Naive thymus-derived CD8-positive, alpha-beta T cell (primary cell): ENCODE measurements at places on chromosomes 5 and 9. TPM values are rescaled to one million over a fixed set of nuclear protein-coding genes. Genes with fewer than 3 reads are reported as not detected.

Gene PRDM9
- not detected for polyA plus RNA-seq

Gene BTNL3
- polyA plus RNA-seq, result not detected

Gene NRG2
- polyA plus RNA-seq, result 0.25 TPM

Gene KCNIP1
- not detected for polyA plus RNA-seq

Gene HTR1A
- not detected for polyA plus RNA-seq

Gene TTC16
- 4.4 TPM for polyA plus RNA-seq

Gene JAKMIP2
- 3.5 TPM for polyA plus RNA-seq

DNA sequence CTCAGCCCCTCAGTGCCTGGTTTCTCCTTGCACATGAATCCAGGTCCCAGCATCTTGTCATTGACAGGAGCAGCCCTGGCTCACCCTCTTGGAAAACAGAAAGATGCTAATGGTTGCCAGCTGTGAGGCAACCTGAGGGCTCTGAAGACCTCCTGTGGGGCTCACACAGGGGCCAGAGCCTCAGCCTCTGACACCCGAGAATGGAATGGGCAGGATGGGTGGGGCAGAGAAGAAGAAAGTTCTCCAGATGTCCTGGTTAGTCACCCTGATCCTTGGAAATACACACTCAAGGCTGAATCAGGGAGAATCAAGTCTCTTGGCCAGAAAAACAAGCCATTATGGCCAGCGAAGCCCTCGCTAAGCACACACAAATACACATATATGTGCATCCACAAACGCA is 32.3 kb upstream of the SPATA31E1 start:
- no peak overlapping the region for H3K27ac ChIP-seq
- no peaks in the 10 kb centered on the region for H3K4me1 ChIP-seq
- H3K36me3 ChIP-seq, result no peaks in the 10 kb centered on the region
- no peak overlapping the region for H3K4me3 ChIP-seq
- no peak for DNase-seq
- H3K27me3 ChIP-seq, result peaks cover 9% of the 10 kb centered on the region

GRCh38 chr5:85049020-85049419 is 664.3 kb upstream of the EDIL3 start:
- H3K27ac ChIP-seq, result no peak overlapping the region
- no peaks in the 10 kb centered on the region for H3K4me1 ChIP-seq
- no peaks in the 10 kb centered on the region for H3K36me3 ChIP-seq
- DNase-seq, result no peak
- no peaks in the 10 kb centered on the region for H3K27me3 ChIP-seq

DNA sequence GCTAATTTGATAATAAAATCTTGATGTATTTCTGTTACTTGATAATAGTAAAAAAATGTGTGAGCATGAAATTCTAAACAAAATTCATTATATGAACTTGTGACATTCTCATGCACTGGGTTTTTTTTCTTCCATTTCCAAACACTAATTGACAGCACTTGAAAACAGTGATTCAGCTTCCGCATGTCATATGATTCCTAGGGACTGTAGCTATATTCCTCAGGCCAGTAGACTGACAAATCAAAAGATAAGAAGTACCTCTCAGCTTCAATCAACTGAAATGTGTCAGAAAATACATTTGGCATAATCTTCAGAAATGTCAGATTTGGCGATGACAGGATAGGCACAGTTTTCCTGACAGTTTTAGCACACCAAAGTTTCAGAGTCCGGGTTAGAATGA is 52.5 kb downstream of the EFNA5 start:
- H3K4me3 ChIP-seq, result no peak overlapping the region
- H3K27me3 ChIP-seq, result peaks cover 2% of the 10 kb centered on the region
- peaks cover 2% of the 10 kb centered on the region for H3K4me1 ChIP-seq
- DNase-seq, result no peak
- no peak overlapping the region for H3K27ac ChIP-seq

- H3K36me3 ChIP-seq, result no peaks in the 10 kb centered on the region
- DNase-seq, result no peak
Measured at GRCh38 chr5:179315356-179315890, 29.8 kb downstream of the ADAMTS2 start.

DNA sequence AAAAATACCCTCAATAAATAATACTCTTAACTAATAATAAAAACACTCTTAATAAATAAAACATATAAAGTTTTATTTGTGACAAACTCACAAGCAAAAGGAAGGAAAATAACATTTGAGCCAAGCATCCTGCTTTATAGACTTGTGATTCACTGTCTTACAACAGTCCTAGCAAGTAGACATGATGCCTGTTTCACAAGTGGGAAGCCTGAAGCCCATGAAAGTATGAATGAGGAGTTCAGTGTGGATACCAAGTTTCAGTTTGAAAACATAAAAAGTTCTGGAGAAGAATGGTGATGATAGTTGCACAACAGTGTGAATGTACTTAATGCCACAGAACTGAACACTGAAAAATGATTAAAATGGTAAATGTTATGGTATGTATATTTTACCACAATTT is 10.9 kb downstream of the HABP4 start:
- DNase-seq, result no peak
- peaks cover 7% of the 10 kb centered on the region for H3K36me3 ChIP-seq
- H3K4me3 ChIP-seq, result no peak overlapping the region
- H3K27ac ChIP-seq, result no peak overlapping the region

DNA sequence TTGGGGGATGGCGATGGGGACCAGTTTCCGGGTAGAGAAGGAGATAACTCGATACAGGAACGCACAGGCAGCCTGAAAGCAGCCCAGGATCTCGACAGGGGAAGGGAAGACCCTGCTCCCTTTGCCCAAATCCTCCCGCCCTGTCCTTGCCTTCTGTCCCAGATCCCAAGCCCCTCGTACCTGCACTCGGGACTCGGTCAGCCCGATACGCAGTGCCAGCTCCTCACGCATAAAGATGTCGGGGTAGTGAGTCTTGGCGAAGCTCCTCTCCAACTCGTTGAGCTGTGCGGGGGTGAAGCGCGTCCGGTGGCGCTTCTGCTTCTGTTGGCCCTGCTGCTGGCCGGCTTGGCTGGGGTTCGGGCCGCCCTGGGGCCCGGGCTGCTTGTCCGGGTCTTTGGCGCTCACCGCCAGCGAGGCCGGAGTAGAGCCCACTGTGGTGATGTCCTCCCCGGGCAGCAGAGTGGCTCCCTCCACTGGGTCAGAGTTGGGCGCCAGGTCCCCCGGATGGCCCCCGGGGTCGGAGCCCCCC is 1.8 kb downstream of the OTP start:
- H3K4me3 ChIP-seq, result no peak overlapping the region
- peaks cover 15% of the 10 kb centered on the region for H3K36me3 ChIP-seq
- peaks cover 81% of the 10 kb centered on the region for H3K27me3 ChIP-seq
- no peak for DNase-seq
- no peak overlapping the region for H3K27ac ChIP-seq

GRCh38 chr5:74546796-74547195 is 93.7 kb downstream of the ENC1 start:
- H3K27ac ChIP-seq, result no peak overlapping the region
- no peaks in the 10 kb centered on the region for H3K4me1 ChIP-seq
- peaks cover 2% of the 10 kb centered on the region for H3K27me3 ChIP-seq
- H3K4me3 ChIP-seq, result no peak overlapping the region

- DNase-seq, result no peak
- H3K27ac ChIP-seq, result no peak overlapping the region
- no peaks in the 10 kb centered on the region for H3K36me3 ChIP-seq
- no peak overlapping the region for H3K4me3 ChIP-seq
Measured at GRCh38 chr5:152288499-152288898, 116.6 kb downstream of the NMUR2 start.

DNA sequence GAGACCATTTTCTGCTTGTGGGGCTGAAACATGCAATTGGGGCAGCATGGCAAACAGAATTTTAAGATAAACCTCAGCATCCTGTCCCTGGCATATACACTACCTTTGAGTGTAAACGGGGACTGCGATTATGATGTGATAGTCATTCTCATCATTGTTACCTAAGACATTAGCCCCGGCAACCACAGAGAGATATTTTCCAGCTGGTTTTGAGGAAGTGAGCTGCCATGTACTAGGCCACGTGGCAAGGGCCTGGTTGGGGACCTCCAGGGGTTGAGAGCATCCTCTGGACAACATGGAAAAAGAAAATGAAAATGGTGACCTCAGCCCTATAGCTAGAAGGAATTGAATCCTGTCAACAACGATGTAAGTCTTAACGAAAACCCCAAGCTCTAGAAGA is 623.6 kb upstream of the CDH18 start:
- H3K27me3 ChIP-seq, result no peaks in the 10 kb centered on the region
- no peaks in the 10 kb centered on the region for H3K36me3 ChIP-seq
- H3K27ac ChIP-seq, result no peak overlapping the region
- no peak overlapping the region for H3K4me3 ChIP-seq

GRCh38 chr9:109811876-109812275 is 31.9 kb downstream of the PALM2AKAP2 start:
- no peak for DNase-seq
- peaks cover 8% of the 10 kb centered on the region for H3K27me3 ChIP-seq
- no peak overlapping the region for H3K27ac ChIP-seq
- H3K4me1 ChIP-seq, result no peaks in the 10 kb centered on the region
- H3K4me3 ChIP-seq, result no peak overlapping the region
- H3K36me3 ChIP-seq, result peaks cover 5% of the 10 kb centered on the region

- H3K4me3 ChIP-seq, result no peak overlapping the region
- no peak for DNase-seq
- H3K27me3 ChIP-seq, result no peaks in the 10 kb centered on the region
- H3K4me1 ChIP-seq, result peaks cover 48% of the 10 kb centered on the region
Measured at GRCh38 chr5:111268300-111268699, 44.1 kb downstream of the CAMK4 start.

DNA sequence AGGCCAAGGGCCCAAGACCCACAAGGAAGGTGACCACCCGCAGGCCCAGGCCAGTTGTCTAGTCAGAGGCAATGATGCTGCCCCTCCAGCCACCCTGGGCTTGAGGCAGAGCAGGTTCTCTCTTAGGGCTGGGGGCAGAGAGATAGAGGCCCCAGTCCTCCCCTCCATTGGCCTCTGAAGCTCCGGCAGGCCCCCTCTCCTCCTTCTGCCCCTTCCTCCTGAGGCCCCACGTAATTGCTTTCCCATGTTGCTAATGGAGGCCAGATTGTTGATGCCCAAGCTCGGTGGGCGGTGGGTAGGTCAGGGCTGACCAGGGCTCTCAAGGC is 26.6 kb upstream of the ENHO start:
- H3K27ac ChIP-seq, result no peak overlapping the region
- no peak overlapping the region for H3K4me3 ChIP-seq

DNA sequence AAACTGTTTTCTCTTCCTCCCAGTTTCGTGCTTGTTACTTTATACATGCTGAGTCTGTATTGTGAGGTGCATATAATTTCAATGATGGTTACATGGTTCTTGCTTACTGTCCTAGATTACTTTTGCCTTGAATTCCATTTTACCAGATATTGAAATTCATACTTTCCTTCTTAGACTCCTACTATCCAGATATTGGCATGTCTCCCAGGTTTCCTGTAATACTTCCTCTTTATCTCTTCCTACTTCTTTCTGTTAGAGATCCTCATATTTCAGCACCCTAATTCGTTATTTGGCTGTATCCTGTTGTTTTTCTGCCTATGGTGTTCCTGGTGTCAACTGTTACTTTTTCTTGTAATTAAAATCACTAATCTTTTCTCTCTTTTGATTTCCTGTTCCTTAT is 522.1 kb downstream of the CCDC171 start:
- peaks cover 3% of the 10 kb centered on the region for H3K36me3 ChIP-seq
- H3K4me3 ChIP-seq, result no peak overlapping the region
- DNase-seq, result no peak
- H3K4me1 ChIP-seq, result peaks cover 2% of the 10 kb centered on the region
- H3K27me3 ChIP-seq, result no peaks in the 10 kb centered on the region

GRCh38 chr5:138470322-138471051 is 5.2 kb downstream of the EGR1 start:
- H3K27me3 ChIP-seq, result peaks cover 4% of the 10 kb centered on the region
- H3K36me3 ChIP-seq, result no peaks in the 10 kb centered on the region
- peak; percentile 30 for DNase-seq

- no peak overlapping the region for H3K27ac ChIP-seq
- peaks cover 64% of the 10 kb centered on the region for H3K36me3 ChIP-seq
- peaks cover 27% of the 10 kb centered on the region for H3K4me1 ChIP-seq
Measured at GRCh38 chr5:112165399-112165798, 253.7 kb downstream of the EPB41L4A start.

DNA sequence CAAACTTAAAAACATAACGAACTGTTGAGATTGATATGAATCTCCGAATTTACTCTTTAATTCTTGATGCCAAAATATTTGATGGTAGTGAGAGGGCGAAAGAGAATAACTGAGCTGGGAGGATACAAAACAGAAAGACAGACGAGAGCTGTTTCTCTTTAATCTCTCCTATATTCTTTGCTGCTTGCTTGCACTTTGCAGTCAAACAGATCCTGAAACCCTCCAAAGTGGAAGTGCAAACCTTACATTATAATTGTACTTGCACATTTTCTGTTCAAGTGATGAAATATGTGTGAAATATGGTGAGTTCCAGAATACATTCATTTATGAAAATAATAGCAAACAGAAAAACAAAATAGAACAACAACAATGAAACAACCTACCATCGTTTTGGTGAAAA is 63.8 kb downstream of the PAM start:
- no peak overlapping the region for H3K27ac ChIP-seq
- H3K4me1 ChIP-seq, result peaks cover 13% of the 10 kb centered on the region
- no peaks in the 10 kb centered on the region for H3K27me3 ChIP-seq
- DNase-seq, result no peak
- H3K36me3 ChIP-seq, result no peaks in the 10 kb centered on the region

GRCh38 chr5:132388244-132389050 is 18.9 kb downstream of the SLC22A5 start:
- H3K4me1 ChIP-seq, result peaks cover 13% of the 10 kb centered on the region
- peaks cover 17% of the 10 kb centered on the region for H3K36me3 ChIP-seq
- H3K27ac ChIP-seq, result no peak overlapping the region
- no peak overlapping the region for H3K4me3 ChIP-seq
- H3K27me3 ChIP-seq, result no peaks in the 10 kb centered on the region

DNA sequence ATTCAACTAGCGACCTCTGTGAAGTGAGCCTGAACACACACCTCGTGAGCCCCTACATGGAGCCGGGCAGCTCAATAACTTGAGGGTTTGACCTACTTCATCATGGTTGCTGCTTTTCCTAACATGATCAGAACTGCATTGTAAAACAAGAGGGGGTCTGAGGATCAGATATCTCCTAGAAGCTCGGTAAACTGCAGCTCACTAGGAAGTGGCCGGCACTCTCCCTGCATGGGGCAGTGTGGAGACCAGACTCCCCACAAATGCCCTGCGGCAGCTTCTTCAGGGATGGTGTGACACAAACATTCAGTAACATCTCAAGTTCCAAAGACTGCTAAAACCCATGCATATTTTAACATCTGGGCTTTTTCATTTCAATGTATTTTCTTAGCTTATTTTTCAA is 18.5 kb downstream of the LHFPL2 start:
- H3K4me1 ChIP-seq, result no peaks in the 10 kb centered on the region
- no peak overlapping the region for H3K27ac ChIP-seq
- H3K36me3 ChIP-seq, result no peaks in the 10 kb centered on the region
- H3K27me3 ChIP-seq, result peaks cover 3% of the 10 kb centered on the region
